ENCODE measurements at places on chromosomes 3 and 15.

GRCh38 chr3:185930393-185931107 is 7.3 kb downstream of the TRA2B start:
- DNase-seq, result no peak

GRCh38 chr3:8891303-8891702 is 72.0 kb downstream of the RAD18 start:
- DNase-seq, result no peak

GRCh38 chr3:194672876-194673275 is 885 bp upstream of the LSG1 start:
- no peak for DNase-seq

- no peak for DNase-seq
Measured at GRCh38 chr3:128431803-128432300, 34.8 kb downstream of the DNAJB8 start.

DNA sequence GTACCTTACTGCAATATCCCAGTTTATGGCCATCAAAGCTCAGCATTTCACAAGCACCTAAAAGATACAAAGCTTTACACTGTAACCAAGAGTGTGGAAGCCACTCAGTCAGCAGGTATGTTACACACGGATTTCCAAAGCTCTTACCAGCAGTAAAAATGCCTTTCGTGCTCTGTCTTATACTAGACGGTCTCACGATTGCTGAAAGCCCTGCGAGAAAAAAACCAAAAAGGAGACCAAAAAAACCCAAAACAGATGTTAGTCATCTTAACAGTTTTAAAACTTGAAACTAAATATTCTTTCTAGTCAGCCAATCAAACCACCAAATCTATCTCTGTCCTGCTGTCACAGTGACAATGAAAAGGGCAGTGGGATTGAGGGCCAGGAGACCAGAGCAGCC is 39.0 kb downstream of the TAMM41 start:
- no peak for DNase-seq

GRCh38 chr15:78065973-78066946 is 11.3 kb downstream of the TBC1D2B start:
- DNase-seq, result no peak

DNA sequence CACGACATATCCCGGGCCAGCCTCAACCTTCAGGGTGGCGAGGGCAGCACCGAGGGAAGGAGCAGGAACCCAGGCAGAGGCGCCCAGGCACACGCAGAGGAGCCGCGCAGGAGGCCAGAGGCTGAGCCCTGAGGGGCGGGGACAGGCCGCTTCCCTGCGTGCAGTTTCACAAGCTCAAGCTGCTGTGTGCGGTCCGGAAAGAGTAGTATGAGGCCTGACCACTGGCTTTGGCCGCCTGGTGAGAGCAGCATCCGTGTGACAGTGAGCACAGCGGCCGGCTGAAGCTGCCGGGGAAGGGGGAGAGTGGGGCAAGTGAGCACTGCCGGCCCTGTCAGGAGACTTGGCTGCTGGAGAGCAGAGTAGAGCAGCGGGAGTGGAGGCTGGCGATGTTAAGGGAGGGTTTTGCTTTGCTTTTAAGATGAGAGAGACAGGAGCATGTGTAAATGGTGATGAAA is 8.7 kb downstream of the ZDHHC19 start:
- DNase-seq, result no peak

DNA sequence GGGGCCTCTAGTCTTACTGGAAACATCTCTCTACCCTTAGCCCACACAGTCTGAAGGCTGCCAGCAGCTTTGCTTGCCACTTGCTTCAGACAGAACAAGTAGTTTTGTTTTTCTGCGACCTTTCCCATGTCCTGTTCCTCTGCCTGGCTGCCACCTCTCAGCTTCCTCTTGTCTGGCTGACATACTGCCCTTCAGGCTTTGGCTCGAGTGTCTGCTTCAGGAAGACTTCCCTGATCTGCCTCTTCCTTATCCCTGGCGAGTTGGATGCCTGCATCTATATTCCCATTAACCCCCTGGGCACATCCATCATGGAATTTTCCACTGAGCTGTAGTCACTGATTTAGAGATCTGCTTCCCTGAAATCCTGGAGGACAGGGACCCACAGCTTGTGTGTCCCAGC is 25.1 kb upstream of the CPNE9 start:
- no peak for DNase-seq

DNA sequence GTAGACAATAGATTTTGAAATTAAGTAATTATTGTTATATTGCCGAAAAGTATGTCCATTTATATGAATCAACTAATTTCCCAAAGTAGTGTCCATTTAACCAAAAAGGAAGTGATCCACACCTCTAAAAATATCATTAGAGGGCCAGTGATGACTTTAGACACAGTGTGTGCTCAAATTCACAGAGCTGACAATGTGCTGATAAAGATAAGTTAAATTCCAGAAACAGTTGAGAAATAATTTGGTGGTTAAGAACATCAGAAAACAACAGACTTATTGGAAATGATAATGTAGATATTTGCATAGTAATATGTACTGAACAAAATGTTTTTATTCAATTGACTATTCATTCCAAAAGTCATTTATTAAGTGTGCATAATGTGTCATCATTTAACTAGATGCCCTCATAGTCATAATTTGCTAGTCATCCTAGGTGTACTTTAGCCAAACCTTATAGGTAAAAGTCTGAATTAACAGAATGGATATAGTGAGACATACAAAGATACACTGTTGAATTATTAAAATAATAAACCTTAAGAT is 230.2 kb upstream of the ADAMTS9 start:
- DNase-seq, result no peak

DNA sequence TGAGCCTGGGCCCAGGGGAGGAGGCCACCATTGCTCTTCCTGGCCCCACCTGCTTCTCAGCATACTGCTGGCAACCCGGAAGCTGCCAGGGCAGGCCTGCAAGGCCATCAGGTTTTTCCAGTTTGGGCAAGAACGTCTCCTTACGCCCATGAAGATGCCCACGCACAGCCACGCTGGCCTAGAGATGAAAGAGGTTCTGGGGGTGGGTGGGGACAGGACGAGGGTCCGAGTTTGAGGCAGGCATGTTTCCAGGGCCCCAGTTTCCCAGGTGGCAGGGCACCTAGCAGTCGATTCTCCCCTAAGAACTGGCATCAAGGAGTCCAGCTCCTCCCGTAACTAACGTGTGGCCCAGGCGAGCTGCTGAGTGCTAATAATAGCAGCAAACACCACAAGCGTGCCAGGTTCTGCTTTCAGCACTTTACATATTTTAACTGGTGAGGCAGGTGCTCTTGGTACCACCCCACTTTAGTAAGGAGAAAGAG is 45.8 kb downstream of the ZNF710 start:
- no peak for DNase-seq

DNA sequence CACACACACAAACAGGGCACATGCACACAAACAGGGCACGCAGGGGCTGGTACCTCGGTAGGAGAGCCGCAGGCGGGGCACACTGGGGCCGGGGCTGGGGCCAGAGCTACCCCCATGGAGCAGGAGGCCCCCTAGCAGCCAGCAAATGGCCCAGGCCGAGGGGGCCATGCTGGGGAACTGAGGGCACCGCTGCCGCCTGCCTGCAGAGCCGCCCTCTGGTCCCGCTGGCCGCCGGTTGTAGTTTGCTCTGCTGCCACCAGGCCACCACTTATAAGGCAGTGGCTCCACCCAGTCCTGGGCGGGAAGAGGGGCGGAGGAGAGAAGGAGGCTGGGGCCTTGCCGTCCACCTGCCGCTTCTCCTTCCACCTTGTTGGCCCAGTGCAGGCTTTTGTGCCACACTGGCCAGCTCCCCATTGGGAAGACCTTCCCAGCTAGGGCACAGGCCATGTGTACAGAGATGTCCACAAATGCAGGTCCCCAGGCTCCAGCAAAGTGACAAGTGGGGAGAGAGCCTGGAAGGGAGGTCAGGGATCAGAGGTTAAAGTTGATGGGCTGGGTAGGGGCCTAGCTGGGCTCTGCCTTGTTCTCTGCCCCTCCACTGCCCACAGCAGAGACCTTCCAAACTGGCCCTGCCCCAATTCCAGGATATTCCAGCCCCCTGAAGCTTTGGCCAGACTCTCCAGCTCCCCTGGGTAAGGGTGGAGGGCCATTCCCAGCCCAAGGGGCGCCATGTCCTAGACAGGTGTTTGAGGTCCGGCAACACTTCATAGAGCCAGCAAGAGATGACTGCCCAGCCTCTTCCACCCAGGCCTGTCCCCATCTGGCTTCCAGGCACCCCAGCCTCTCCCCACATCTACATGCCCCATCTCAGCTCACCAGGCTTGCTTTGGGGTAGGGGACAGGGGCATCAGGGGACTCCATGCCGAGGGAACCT is at the start of gene SEMA3G:
SEMA3G (minus strand) TSS at position 244 of the 934 bp plus-strand sequence; CDS start at position 168, 76 bp downstream.
- DNase-seq, result no peak

DNA sequence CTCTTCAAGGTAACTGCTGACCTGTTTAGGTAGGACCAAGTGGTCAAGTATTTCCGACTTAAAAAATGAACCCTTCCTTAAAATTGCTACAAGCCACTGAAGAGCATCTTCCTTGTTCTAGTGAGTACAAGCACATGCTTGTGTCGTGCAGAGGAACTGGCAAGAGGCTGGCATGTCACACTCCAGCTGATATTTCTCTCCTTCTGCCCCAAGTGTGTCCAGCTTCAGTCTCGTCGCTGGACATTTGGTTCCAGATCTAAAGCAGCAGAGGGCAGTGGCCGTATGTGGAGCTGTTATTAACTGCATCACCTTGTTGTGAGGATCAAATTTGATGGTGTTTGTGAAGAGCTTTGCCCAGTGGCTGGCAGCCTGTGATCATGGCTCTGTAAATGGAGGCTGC is 10.0 kb downstream of the RBP2 start:
- DNase-seq, result no peak

DNA sequence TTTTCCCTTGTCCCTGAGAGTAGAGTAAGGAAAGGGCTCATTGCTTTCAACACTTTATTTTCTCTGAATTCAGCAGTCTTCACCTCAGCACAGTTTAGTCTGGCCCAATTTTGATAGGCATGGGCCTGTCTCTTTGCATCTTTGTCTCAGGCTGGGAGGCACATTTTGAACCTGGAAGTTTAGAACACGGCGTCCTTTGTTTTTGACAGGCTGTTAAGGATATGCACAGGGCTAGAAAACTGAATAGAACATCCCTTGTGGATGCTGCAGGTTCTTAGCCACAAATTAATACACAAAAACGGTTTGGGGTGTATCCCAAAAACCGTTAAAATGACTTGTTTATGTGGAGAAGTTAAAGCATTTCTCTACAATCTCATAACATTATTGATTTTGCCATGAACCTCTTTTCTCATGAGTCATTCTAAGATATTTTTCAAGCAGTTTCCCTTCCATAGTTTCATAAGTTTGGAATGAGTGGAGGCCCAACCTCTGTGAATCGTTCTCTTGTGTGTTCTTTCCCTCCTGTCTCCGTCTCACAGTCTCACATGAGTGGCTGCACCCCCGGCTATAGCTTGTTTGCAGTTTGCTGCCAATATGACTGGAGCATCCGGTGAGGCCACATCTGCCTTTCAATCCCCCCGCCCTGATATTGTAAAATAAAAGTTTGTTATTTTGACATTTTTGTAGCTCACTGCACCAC is 192.9 kb upstream of the EIF1B start:
- no peak for DNase-seq

DNA sequence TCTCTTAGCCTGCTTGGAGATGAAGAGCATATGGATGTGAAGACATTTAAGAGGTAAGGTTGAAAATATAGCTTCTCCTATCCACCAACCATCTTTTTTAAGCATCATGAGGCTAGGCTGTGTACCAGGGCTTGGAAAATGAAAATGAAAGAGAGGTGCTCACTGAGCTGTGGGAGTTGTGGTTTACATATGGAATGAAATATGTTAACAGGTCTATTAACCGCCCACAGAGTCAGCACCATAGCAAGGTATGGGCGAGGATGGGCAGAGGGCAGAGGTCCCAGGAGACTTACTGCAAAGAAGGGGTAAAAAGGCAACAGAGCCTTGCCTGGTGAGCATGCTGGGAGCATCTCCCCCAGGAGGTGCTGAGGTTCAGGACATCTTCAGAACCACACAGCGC is 273.1 kb downstream of the GABRG3 start:
- DNase-seq, result no peak

DNA sequence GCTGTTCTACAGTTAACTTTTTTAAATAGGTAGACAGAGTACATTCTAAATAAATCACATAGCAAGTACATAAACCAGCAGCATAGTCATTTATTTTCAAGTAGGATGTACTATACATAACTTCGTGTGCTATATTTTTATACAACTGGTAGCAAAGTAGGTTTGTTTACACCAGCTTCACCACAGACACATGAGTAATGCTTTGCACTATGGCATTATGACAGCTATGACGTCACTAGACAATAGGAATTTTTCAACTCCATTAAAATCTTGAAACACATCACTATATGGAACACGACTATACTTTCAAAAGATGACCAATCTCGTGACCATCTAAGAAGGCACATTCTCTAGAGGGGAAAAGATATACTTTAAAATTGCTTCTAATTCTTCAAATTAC is 3.5 kb downstream of the TEX55 start:
- no peak for DNase-seq

DNA sequence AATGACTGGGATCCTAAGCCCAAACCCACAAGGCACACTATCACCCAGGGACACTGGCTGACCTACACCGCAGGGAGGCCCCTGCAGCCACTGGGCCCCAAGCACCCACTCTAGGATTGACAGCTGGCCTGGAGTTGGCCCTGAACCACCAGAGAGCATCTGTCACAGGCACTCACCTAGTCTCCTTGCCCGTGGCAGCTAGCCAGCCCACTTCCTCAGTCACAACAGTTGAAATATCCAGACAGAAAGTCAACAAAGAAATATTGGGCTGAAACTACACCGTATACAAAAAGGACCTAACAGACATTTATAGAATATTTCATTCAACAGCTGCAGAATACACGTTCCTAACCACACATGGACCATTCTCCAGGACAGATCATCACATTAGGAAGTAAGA is 5.2 kb upstream of the SPINK8 start:
- DNase-seq, result no peak

DNA sequence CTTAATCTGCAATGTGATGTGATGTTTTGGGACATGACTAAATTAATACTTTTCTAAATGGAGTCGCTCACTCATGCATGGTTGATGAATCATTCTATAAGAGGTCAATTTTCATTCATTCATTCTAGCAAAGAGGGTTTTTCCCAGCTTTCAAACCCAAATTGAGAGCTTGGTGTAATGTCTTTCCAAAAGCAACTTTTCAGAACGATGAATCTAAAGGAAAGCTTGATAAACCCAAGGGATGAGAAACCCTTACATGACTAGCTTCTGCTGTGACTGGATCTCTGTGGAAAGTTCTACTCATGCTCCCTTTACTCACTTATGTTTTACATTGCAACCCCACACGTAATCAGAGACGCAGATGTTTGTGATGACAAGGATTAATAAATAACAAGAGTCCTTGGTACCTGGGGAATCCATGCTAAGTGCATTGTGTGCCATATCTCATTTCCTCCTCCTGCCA is 47.7 kb downstream of the PDZRN3 start:
- no peak for DNase-seq

GRCh38 chr3:163056874-163057497 is 1560.4 kb downstream of the OTOL1 start:
- no peak for DNase-seq

All from esophagus squamous epithelium (tissue), 5 donors.